Mucosa of descending colon (tissue), 3 donors: ENCODE measurements at places on chromosomes 7 and 10. TPM values are rescaled to one million over a fixed set of nuclear protein-coding genes. Genes with fewer than 3 reads are reported as not detected.

- DNase-seq, result no peak
Observed at GRCh38 chr10:17838080-17838648, 29.0 kb downstream of the MRC1 start.

- no peak for DNase-seq
Observed at GRCh38 chr10:51421853-51422252, 277.5 kb downstream of the CSTF2T start.

Gene CALHM3
- total RNA-seq, result not detected

- DNase-seq, result peak; percentile 69
Observed at GRCh38 chr10:103238506-103239252, 7.0 kb upstream of the RPEL1 start.

GRCh38 chr10:70378122-70378521 lies 4.3 kb downstream of the LRRC20 start:
- no peak for DNase-seq

DNA sequence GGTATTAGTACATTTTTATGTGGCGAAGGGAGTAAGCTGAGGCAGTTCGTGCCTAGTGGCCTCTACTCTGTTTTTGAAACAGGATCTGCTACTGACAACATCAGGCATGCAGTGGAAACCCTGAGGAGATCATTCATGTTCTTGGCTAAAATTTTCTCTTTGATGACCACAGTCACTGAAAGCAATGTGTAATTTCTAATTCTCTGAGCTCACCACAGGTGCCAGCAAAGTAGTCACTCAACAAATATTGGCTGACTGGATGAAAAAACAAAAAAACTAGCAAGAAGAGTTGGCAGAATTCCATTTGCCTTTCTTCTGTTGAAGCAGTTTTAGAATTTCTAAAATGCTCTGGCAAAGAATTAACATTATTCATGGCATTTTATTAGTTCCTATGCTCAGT lies 176.5 kb upstream of the KCTD7 start:
- no peak for DNase-seq

Gene MYOF
- 90.7 TPM for total RNA-seq

Gene AGR2
- total RNA-seq, result 191 TPM

GRCh38 chr10:133611079-133611478 lies 15.5 kb downstream of the FRG2B start:
- DNase-seq, result no peak

DNA sequence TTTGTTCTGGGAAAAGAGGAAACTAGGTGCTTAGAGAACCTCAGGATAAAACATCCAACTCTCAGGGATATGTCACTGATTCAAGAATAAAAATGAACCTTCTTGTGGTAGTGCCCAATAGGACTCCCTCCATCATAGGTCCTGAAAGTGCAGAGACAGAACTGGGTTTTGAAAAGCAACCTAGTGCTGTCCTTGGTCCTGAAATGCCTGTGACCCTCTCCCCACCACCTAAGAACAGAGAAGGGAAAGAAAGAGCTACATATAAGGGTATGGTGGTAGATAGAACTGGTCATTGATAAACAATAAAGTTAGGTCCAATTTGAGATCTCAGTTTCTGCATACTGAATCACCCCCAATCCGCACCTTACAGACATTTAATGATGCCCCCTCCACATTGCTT lies 953.3 kb downstream of the XPNPEP1 start:
- no peak for DNase-seq
